ENCODE measurements at places on chromosomes 13 and 19. TPM values are rescaled to one million over a fixed set of nuclear protein-coding genes. Genes with fewer than 3 reads are reported as not detected.

- no peak for DNase-seq
These were observed 6.9 kb upstream of the TIMM13 start for GRCh38 chr19:2434267-2434666.

DNA sequence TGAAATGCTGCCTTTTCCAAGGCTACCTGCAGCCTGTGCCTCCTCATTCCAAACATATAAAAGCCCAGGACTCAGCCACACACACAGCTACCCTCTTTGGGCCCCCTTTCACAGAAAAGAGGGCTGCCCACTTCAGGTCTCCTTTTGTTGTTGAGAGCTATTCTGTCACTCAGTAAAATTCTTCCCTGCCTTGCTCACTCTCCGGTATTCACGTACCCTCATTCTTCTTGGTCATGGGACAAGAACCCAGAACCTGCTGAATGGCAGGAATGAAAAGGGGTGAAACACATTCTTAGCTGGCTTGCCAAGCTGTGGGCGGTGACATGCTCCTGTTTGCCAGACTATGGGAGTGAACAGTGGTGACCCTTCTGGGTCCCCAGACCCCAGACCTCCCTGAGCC is 338.0 kb upstream of the ATXN8OS start:
- DNase-seq, result no peak

DNA sequence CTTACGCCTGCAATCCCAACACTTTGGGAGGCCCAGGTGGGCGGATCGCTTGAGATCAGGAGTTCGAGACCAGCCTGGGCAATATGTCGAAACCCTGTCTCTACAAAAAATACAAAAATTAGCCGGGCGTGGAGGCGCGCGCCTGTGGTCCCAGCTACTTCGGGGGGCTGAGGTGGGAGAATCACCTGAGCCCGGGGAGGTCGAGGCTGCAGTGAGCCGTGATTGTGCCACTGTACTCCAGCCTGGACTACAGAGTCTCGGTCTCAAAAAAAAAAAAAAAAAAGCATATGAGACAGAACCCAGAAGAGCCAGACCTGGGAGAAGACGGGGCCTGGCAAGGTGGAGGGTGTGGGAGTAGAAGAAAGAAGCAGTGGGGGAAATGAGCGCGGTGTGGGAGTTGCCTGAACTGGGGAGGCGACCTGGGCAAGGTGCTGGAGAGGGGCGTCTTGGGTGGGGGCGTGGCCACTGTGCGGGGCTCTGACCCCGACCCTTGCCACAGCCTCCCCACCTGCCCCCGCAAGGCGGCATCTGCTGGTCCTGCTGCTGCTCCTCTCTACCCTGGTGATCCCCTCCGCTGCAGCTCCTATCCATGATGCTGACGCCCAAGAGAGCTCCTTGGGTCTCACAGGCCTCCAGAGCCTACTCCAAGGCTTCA is 533 bp downstream of the DKKL1 start:
- no peak for DNase-seq

- DNase-seq, result peak; percentile 81
These were observed 6.2 kb downstream of the SYT5 start for GRCh38 chr19:55173714-55174409.

DNA sequence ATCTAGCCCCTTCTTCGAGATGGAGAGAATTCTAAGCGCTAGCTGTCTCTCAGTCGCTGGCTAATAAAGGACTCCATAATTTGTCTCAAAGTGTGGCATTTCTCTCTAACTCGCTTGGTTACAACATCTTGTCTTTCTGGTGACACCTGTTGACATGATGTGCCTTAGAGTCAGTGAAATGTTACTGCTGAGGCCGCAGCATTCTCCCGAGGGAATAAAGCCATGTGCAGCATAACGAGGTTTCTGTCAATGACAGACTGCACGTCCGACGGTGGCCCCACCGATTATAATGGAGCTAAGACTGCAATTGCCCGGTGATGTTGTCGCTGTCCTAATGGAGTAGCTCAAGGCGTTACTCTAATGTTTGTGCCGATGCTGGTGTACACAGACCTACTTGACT is 20.3 kb upstream of the GPR32 start:
- DNase-seq, result no peak

DNA sequence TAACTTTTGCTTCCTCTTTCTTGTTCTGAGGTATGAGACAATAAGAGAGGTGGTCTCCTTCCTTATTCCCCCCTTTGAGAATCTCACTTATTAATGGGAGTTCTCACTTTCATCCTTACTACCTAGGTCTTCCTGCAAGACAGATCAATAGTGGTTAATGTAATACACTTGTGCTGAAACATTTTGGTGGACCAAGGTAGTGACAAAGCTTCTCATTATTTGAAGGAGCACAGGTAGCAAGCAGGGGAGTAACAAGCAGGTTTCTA is 17.9 kb downstream of the ZNF700 start:
- DNase-seq, result no peak

GRCh38 chr13:40876020-40876738 is 86.8 kb downstream of the SLC25A15 start:
- DNase-seq, result no peak

- no peak for DNase-seq
These were observed 158.9 kb upstream of the SGCG start for GRCh38 chr13:23021906-23022305.

GRCh38 chr13:60211548-60211947 is 47.8 kb upstream of the DIAPH3 start:
- no peak for DNase-seq

DNA sequence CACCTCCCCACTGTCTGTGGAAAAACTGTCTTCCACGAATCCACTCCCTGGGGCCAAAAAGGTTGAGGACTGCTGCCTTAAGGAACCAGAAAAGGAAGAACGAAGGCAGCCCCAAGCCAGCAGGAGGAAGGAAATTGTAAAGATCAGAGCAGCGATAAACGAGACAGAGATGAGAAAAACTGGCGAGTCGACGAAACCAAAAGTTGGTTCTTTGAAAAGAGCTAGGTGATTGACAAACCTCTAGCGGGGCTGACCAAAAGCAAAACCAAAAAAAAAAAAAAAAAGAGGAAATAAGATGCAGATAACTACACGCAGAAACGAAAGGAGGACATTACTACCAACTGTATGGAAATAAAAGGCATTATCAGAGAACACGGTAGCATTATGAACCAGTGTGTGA is 76.9 kb downstream of the GADD45B start:
- DNase-seq, result no peak

GRCh38 chr13:27367570-27367969 is 56.8 kb upstream of the GTF3A start:
- no peak for DNase-seq

Gene ZNF491
- 1.3 TPM for total RNA-seq

Gene SIGLEC9
- not detected for total RNA-seq

Gene SELENOV
- not detected for total RNA-seq

DNA sequence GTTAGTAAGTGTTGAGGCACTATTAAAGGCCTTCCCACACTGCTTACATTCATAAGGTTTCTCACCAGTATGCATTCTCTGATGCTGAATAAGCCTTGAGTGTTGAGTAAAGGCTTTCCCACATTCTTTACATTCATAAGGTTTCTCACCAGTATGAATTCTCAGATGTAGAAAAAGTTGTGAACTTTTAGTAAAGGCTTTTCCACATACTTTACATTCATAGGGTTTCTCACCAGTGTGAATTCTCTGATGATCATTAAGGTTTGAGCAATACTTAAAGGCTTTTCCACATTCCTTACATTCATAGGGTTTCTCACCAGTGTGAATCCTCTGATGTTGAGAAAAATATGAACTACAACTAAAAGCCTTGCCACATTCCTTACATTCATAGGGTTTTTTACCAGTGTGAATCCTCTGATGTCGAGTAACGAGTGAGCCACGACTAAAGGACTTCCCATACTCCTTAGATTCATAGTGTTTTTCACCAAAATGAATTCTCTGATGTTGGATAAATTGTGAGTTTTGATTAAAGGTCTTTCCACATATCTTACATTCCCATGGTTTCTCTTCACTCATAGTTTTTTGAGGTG is 24.2 kb downstream of the ZNF829 start:
- no peak for DNase-seq

DNA sequence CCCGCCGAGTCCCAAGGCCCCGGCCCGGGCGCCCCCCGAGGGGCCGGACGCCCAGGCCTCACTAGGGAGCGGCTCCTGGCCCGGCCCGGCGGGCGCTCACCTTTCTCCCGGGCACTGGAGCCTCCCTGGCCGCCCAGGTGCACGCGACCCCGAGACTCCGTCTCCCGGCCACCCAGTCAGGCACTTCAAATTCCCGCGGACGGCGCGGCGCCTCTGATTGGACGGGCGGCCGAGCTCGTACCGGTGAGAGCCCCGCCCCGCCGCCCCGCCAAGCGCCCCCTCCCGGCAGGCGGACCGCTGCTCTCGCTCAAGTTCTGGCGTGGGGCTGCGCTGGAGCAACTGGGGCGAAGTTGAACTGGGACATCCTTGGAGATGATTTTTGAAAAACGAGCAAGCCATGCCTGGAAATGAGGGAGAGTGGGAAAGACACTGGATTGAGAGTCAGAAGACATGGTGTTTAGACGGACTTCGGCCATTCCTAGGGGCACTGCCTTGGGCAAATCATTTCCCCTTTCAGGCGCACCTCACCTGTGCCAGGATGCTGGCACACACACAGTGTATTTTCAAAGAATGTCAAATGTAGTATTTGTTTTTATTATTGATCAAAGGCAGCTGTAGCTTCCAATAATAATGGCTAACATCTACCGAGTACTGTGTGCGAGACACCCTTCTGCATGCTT is 485.3 kb downstream of the UQCRFS1 start:
- no peak for DNase-seq

DNA sequence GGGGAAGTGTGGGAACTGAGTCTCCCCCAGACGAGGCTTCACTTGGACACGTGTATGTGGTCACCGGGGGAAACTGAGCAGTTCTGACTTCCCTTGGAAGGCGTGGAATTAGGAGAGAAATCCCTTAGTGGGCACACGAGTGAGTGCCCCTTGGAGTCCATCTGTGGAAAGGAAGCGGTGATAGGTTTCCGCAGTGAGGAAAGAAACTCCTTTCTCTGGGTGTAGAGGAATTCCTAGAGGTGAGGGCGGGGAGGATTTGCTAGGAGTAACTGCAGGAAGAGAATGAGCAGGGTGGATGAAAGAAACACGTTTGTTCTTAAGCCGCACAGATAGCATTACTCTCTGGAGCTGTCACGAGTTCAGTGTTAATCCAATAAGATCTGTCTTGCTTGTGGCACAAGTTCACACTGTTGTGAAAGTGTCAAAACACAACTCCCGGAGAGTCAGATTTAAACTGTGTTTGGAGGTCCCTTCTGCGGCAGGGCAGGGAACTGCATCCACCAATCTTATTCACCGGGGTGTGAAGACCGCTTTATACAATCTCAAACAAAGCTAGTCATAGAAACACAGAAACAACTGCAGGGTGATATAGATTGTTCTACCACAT is 1.2 kb downstream of the KL start:
- no peak for DNase-seq

DNA sequence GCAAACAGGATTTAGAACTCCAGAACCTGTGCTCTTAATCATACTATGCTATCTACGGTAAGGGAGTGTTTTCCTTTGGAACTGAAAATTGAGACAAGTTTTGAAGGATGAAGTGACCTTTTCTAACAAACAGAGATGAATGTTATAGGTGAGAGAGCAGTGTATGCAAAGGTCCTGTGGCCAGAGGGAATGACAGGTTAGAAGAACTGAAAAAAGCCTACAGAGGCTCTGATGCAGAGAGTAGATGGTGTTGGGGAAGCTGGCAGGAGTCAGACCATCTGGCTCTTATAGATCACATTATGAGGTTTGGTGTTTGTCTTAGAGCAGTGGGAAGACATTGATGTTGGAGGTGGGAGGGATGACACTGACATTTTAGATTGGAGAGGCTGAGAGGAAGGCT is 2.0 kb downstream of the PCCA start:
- no peak for DNase-seq

Gene ZNF324B
- 3.8 TPM for total RNA-seq

Gene ZIC5
- not detected for total RNA-seq

GRCh38 chr19:17041976-17042375 is 15.4 kb upstream of the CPAMD8 start:
- no peak for DNase-seq

- DNase-seq, result peak; percentile 70
These were observed 69.3 kb downstream of the LMO7 start for GRCh38 chr13:75705395-75705794.

DNA sequence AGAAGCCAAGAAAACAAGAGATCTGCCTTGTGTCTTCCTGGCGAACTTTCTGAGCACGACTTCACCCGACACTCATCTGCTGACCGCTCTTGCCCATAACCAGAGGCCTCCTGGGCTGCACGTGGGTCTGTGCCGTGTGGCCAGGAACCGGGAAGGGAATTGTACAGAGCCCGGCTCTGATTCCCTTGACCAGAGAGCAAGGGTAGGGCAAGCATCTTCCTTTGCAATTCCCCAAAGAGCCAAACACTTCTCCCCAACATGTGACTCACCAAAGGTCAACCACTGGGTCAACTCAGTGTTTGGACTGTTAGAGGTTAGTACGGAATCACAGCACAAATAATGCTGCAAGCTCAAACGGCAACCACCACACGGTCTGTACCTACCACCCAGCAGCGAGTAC is 48.9 kb downstream of the KLF2 start:
- peak; percentile 49 for DNase-seq

DNA sequence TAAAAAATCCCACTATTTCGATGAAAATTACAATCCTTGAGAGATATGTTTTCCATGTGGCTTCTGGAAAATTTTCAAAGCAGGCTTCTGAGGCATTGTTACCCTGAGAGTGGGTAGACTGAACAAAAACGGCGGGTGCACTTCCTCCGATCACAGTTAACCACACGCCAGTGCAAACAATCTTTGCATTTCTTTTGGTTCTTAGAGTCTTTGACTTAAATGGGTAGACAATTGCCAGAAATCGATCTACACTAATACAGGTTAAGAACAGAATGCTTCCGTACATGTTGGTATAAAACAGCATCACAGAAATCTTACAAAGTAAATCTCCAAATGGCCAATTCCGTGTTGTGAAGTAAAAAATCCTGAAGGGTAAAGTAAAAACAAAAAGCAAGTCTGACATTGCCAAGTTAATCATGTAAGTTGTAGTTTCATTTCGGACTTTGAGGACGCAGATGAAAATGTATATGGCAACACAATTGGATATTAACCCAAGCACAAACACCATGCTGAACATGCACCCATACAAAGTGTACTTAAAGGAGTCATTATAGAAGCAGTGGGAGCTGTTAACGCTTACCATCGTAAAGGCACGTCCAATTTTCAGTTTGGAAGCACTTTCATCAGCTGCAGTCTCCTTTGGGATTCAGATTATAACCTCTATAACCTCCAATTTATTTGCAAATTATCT is 927 bp downstream of the LPAR6 start:
- no peak for DNase-seq

Gene ZNF667
- 0.37 TPM for total RNA-seq

- no peak for DNase-seq
These were observed 21.8 kb downstream of the MRPS12 start for GRCh38 chr19:38952395-38953165.
